Stimulated activated CD4-positive, alpha-beta T cell treated with anti-CD3 and anti-CD28 coated beads, Interleukin-4, amount 100 ng/mL, for 1 hour (primary cell): ENCODE measurements at places on chromosomes 5 and 9.

- DNase-seq = no peak
These were observed 28.8 kb upstream of the ROR2 start for GRCh38 chr9:91978740-91979414.

DNA sequence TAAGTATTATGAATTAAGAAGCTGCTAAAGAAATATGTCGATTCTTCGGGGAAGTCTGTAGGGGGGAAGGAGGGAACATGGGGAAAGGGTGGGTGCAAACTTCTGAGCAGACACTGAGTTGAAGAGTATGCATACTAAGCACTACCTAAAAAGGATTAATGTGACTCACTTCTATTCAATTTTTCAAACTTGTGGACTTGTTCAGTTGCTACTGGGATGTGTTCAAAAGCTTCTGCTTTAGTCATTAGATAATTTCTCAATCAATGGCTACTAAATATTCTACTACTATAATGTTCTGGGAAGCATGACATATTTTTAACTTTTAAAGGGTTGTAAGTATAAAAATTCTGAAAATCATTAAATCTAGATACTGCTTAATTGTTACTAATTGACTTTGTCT lies 109.7 kb upstream of the FER start:
- no peak for DNase-seq

- DNase-seq = no peak
These were observed 37.1 kb upstream of the CEP120 start for GRCh38 chr5:123460296-123460729.

DNA sequence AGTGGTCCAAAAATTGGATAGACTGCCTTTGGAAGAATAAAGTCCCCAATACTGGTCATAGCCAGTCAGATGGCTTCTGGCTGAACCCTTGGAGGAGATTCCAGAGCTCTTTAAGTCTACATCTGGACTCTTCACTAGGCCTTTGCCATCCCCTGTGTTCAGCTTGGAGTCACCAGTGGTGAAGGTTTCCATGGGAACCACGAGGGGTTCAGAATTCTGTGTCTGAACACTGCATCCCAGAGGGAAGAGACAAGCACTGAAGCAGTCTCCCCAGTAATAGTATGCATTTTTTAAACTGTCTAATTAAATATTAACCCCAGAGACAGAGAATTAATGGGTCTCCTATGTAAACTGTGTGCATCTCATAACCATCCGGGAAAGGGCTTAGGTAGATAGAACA lies 38.2 kb downstream of the POU4F3 start:
- DNase-seq = no peak

DNA sequence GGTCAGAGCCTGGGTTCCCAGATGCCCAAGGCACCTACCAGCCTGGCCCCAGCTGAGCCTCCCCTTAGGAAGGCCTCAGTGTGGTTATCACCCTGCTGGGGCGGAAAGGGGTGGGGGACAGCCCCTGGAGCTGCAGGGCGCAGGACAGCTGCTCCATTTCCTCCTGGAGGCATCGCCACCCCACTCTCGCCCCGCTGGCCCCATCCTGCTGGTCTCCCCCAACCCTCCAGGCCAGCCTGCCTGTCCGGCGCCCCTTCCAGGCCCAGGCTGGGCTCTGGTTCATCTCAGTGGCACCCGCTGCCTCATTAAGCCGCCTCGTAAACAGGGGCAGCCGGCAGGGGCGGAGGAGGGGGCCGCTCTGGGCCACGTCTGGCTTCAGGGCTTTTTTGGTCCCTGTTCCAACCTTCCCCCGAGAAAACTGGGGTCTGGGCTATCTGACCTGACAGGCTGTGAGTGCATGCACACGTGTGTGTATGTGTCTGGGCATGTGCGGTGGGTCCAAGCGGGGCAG lies 30.8 kb upstream of the ENHO start:
- DNase-seq = no peak

GRCh38 chr5:88396751-88397281 lies 128.2 kb upstream of the TMEM161B start:
- DNase-seq = no peak

GRCh38 chr9:8384091-8384490 lies 584.5 kb upstream of the DMAC1 start:
- DNase-seq = no peak

GRCh38 chr9:108386859-108387384 lies 468.9 kb downstream of the ACTL7B start:
- DNase-seq = no peak

- DNase-seq = no peak
These were observed 221.4 kb downstream of the NR3C1 start for GRCh38 chr5:143182106-143182505.

DNA sequence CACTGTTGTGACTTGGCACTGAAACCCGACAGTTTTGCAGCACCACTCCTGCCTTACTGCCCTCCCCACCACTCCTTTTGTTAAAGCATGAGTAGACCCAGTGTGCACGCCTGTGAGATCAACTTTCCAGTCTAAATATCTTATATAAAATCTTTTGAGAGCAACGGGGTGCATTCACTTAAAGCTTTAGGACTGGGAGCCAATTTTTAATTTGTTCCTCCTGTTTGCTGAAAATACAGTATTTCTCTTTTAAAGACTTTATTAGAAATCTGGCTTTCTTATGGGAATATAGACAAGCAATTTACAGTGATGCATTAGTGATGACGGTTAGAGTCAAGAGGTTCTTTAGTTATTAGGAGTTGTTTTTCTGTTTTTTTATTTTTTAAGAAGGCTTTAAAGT lies 397.5 kb downstream of the TMEM167A start:
- DNase-seq = no peak

GRCh38 chr9:137086531-137087408 lies at the start of gene MAN1B1:
Gene MAN1B1 (plus strand): TSS chr9:137086985. CDS start chr9:137087000, 15 bp downstream.
- peak; percentile 100 for DNase-seq

GRCh38 chr9:93955111-93955980 lies at the start of gene BARX1:
Gene BARX1 (minus strand): TSS chr9:93955355. CDS start chr9:93955146, 209 bp downstream.
- peak; percentile 42 for DNase-seq

GRCh38 chr5:14153932-14154731 lies 11.0 kb downstream of the TRIO start:
- no peak for DNase-seq

DNA sequence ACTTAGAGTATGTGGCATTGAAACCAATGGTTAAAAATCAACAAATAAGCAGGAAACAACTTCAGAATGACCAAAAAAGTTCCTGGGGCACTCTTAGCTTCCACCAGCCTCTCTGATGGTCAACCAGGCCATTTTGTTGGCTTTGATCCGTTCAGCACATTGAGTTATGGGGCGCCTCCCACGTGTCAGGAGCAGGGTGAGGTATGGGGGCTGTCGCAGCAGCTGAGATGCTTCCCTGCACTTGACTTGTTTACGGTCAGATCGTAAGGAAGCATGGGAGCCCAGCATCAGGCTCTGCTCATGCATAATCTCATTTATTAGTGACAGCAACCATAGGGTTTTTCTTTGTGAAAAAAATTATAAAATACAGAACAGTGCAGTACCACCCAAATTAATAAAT lies 16.7 kb downstream of the SYK start:
- DNase-seq = no peak

DNA sequence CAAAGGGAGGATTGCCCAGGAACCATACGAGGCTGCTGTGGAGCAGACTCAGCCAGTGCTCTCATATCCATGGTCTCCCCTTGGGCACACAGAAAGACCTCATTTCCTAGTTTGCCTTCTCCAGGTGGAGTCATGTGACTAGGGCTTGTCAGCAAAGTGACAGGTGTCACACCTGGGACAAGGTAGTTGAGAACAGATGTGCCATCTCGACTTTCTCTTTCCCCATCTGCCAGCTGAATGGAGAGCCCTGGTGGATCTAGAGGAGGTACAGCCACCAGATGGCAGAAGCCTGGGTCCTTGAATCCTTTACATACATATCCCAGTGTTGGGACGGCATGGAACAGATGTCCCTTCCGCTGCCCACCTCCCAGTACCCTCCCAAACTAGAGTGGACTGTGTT lies 42.9 kb upstream of the ALDOB start:
- no peak for DNase-seq

DNA sequence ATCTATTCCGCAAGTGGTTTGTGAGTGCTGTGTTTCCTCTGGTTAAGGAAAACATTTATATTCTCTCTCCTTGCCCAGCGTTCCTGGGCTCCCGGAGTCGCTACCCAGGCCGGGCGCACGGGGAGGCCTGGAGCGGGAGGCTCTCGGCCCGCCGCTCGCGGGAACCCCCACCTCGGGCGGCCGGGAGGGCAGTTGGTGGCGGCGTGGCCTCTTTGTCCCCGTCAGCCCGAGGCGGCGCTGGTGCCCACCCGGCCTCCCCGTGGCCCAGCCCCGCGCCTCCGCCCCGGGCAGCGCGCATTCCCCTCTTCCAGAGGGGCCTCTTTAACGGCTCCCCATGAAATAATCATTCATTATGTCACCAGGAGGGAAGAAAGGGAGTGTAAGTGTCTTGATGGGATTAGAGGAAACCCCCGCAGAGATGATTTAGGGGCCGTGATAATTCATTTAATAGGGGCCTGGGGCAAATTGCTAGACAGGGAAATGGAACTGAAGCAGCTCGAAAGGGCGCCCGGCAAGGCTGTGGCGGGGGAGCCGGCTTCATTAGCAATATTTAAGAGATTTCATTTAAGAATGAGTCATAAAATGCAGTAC lies 181.9 kb upstream of the TBCA start:
- no peak for DNase-seq

DNA sequence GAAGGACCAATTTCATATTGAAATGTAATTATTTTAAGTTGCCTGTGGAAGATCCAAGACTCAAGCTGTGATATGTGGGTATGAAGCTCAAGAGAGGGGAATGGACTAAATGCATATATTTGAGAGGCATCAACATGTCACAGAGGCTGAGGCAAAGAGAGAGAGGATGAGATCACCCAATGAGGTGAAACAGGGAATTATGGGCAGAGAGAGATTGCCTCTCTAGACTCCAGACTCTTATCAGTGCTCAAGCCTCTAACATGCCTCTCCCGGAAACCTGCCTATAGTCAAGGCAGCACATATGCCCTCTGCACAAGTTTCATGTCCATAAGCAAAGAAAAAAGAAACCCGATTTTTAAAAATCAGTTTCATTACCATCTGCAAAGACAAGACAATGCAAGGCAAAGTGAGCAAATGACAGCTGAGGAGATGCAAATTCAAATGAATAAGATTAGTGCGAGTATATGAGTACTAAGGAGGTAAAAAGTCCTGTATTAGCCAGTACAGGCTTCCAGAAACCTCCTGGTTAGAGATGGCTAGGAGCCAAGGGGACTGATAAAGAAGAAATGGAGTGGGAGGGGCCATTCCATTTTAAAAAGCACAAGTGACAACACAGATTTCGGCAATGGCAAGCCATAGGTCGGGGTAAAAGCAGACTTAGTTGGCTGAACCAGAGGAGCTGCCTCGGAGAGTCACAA lies 9.4 kb downstream of the APTX start:
- DNase-seq = no peak

DNA sequence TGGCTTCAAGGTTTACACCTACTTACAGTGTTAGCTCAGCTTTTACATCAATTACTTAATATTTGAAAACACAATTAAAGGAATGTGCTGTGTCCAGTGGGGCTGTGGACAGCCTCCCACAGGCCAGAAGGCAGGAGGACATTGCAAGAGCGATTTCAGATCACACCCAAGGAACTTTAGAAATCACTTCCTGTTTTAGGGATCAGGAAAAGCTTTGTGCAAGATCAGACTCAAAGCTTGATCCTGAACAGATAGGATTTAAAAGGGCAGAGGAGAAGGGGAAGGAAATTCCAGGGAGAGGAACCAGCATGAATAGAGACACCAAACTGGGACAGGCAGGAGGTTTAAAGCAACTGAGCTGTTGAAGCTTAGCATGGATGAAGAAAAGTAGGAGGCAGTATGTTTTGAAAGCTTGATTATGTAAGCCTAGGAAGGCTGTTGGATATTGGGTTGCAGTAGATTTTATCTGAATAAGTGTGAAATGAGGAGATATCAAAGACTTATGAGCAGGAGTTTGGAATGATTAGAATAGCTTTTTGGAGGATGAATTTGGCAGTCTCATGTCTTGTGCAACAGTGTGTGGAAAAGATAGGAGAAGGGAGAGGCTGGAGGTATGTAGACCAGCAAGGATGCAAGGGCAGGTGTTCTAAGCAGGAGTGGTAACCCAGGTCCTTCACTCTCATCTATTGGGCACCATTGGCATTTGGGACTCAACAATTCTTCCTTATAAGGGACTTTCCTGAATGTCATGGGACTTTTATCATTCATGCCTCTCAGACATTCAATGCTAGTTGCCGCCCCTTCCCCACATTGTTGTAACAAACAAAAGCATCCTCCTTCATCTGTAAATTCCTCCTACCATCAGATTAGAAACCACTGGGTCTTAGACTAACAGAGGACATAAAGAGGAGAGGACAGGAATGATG lies 123.5 kb downstream of the TARS1 start:
- no peak for DNase-seq

- DNase-seq = no peak
These were observed 267.4 kb downstream of the ADAMTSL1 start for GRCh38 chr9:18741359-18741758.

- no peak for DNase-seq
These were observed 219.6 kb downstream of the CTNND2 start for GRCh38 chr5:11684607-11685006.

- no peak for DNase-seq
These were observed 235.7 kb downstream of the HTR1A start for GRCh38 chr5:63726496-63726895.

GRCh38 chr5:84287951-84288350 lies 96.7 kb downstream of the EDIL3 start:
- DNase-seq = no peak

DNA sequence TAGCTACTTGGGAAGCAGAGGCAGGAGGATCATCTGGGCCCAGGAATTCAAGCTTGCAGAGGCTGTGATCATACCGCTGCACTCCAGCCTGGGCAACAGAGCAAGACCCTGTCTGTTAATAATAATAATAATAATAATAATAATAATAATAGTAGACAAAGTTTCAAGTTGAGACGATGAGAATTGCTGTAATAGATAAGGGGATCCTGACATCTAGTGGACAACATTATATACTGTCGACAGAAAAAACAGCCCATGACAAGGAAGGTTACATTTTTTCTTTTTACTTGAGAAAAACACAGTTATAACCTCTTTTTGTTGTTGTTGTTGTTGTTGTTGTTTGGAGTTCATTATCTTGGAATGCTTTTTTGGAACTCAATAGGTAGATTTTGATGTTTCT lies 35.3 kb downstream of the NDFIP1 start:
- DNase-seq = no peak

DNA sequence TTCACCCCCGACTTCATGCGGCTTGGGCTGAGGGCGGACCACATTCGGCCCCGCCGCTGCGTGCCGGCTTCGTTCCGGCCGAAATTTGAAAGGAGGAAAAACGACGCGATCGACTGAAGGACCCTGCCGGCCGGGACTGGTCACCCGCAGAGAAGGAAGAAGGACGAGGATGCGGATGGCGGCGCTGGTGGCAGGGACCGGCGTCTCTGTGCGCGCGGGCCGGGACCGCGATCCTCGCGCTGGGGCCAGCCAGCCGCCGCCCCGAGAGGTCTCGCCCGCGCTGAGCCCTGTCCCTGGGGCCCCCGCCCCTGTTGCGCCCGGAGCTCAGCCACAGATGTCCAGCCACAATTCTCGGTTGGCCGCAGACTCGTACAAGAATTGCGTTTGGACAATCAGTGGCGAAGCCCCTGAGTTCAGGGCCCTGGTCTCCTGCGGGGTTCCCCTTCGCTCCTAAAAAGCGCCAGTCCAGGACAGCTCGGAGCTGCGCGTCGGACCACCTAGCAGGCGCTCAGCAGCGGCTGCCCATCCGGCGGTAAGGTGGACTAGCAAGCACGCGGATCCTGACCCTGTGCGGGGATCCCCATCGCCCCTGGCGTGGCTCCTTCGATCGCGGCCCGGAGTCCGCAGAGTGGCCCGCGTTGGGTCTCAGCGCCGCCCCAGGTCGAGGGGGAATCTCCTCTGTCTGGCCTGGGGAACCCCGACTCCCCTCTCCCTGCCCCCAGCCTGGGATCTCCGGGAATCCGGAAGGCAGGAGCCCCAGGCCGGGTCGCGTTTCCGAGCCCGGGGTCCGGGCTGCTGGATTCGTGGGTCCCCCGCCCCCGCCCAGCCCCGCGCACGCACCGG lies 21.3 kb downstream of the URM1 start:
- no peak for DNase-seq
